ENCODE measurements at places on chromosomes 2 and 18.

GRCh38 chr2:68387408-68388350, 22.6 kb downstream of the PLEK start:
- DNase-seq: no peak

- DNase-seq: no peak
Observed at GRCh38 chr2:150462770-150463169, 24.7 kb downstream of the RND3 start.

GRCh38 chr18:50507120-50507590, 52.7 kb upstream of the MAPK4 start:
- DNase-seq: peak; percentile 56

DNA sequence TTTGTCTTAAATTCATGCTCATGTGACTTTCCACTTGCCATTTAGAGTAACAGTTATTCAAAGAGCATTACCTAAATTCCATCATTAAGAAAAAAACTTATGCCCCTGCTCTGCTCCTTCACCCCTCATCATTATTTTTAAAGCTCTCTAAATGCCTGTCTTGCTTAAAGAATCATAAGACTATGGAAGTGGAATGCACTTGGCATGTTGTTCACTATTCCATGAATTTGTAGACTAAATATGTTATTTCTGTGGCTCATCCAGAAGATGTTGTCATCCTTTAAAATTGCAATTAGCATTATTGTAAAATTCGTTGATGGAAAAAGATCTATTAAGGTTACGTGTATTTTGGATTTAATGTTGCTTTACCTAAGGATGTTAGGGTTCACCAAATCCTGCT, 61.8 kb downstream of the FMNL2 start:
- DNase-seq: no peak

DNA sequence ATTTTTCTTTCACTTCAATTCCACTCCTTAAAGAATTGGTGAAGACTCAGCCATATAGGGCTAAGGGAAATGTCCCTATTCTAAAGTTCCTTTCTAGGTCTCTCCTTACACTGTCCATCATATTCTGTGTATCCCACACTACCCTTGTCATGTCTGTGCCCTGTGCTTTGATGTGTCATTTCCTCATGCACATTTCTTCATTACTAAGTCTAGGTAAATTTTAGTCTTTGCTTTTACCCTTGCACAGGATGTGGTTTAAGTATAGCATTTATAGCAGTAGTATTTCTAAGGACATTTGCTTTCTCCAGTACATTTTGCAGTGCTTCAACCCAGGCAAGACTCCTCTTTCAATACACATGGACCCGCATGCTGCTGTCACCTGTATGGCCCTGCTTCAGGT, 221.5 kb upstream of the ACVR2A start:
- DNase-seq: no peak

GRCh38 chr18:51077217-51077616, 47.2 kb downstream of the SMAD4 start:
- DNase-seq: no peak

DNA sequence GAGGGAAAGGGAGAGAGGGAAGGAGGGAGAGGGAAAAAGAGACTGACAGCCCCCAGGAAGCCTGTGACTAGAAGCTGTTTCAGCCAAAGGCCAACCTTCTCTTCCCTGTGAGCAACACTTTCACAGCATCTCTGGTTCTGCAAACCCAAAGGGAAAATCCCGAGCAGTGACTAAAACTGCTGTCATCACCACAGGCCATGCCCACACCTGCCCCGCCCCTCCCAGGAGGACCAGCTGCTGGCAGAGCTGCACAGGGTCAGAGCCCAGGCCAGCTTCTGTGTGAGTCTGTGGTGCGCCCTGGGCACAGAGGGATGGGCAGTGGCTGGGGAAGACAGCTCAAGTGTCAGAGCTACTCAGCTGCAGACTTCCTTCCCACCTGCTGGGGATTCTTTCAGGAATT, 64.9 kb upstream of the OTOS start:
- DNase-seq: no peak

- DNase-seq: peak; percentile 79
Observed at GRCh38 chr2:8926356-8926755, 77.1 kb downstream of the MBOAT2 start.

GRCh38 chr2:168819829-168820489, 17.5 kb downstream of the NOSTRIN start:
- peak; percentile 31 for DNase-seq

GRCh38 chr2:137952586-137953129, 11.6 kb upstream of the HNMT start:
- DNase-seq: no peak

- no peak for DNase-seq
Observed at GRCh38 chr18:31241900-31242409, 76.0 kb upstream of the DSG1 start.

DNA sequence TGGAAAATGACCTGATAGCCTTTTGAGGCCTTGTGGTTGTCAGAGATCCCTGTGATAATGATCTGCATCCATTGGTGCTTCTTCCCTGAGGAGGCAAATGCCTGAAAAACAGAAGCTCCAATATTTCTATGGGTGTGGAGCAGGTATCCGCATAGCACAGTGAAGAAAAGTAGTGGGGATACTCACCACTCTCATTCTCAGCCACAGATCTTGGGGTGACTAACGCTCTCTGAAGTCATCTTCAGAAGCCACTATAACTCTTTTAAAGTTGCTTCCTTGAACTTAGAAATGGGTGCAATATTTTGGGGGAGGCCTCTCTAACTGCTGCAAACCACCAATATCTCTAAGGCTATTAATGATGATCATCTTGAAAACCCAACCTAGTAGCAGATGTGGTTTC, 46.2 kb downstream of the ARHGAP15 start:
- no peak for DNase-seq

GRCh38 chr18:33459612-33460011, 19.1 kb upstream of the CCDC178 start:
- no peak for DNase-seq

DNA sequence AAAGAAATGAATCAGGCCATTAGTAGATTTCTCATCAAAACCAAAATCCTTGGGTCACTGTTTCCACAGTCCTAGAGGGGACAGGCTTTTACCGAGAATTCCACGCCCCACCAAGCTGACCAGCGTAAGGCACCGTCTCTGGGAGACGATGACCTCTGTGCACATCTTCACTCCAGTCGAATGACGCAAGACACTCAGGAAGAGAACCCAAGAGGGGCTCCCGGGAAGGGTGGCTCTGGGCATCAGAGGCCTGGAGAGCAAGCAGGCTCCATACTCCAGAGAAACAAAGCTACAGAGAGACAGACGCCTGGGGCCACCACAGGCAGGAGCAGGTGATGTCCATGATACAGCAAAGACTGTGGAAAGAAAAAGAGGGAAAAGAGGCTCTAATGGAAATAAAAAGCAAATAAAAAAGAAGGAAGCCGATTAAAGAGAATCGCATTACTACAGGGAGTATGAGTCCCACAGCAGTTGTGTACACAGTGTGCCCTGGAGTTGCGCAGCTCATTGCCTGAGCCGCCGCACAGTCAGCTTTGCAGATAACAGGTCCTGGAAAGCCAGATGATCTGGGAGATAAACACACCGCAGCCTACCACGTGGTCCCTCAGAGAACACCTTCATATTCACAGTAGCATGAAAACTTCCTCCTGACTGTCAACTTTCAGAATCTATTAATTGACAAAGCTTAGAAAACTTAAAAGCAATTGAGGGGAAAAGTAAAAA, 572.7 kb upstream of the SALL3 start:
- DNase-seq: no peak

GRCh38 chr2:239775623-239776435, 249.3 kb downstream of the NDUFA10 start:
- DNase-seq: no peak

DNA sequence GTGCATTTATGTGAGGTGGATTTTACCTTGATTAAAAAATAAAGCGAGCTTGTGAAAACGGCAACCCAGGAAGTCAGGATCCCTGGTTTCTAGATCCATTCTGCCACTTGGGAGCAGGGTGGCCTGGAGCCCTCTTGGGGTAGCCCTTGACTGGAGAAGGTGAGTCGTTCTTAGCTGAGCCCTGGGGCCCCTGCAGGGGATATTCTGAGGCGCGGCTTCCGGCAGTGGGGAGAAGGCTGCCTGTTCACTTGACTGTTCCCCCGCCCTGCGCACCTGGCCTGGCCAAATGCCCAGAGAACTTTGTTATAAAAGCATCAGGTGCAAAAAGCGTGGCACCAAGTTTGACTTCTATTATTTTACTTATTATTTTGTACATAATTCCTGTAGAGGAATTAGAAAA, 221.9 kb downstream of the DYSF start:
- no peak for DNase-seq

GRCh38 chr2:159026170-159026569, 57.7 kb downstream of the TANC1 start:
- no peak for DNase-seq

- no peak for DNase-seq
Observed at GRCh38 chr2:53536583-53537361, 230.8 kb upstream of the CHAC2 start.

DNA sequence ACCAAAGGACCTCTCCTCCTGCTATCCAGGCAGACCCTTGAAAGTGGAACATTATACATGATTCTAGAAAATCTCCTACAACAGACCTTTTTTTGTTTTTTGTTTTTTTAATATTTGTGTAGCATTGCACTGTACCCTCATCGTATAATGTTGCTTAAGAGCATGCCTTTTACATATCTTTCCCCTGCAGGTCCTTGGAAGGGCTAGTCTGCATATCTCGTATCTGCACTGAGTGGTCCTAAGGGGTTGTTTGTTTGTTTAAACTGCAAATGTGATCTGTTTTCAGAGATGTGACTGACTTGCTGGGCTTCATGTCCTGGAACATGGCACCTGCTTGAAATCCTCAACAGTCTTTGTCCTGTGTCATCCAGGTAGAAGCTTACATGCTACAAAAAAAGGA, 204.1 kb downstream of the FAM210A start:
- no peak for DNase-seq

DNA sequence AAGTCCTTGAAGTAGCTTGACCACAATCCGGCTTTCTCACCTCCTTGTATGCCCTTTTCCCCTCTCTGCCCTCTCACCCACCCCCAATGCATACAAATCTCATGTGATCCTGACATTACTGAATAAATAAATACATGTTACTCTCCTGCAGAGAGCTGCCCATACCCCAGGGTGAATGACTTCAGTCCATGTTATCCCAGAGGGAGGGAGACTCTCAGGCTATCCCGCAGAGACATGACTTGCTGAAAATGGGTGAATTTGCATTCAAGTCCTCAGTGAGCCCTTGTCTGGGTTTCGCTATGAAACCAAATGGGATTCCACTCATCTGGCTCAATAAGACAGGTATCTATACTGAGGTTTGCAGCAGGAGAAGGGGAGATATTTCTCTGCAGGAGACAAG, 168.5 kb downstream of the FHOD3 start:
- no peak for DNase-seq

GRCh38 chr18:7579176-7579917, 12.2 kb downstream of the PTPRM start:
- no peak for DNase-seq

DNA sequence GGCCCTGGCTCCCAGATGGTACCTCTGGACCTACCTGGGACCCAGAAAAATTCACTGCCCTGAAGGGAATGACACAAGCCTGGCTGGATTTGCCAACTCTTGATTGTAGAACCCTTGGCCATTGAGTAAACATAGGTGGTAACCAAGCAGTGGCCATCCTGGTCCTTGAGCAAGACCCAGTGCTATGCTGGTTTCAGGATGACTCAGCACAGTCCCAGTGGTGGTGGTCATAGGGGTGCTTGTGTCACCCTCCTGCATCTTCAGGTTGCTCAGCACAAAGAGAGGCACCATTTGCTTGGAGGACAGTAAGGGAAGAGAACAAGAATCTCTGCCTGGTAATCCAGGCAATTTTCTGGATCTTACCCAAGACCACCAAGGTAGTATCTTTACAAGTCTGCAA, 52.9 kb downstream of the UPP2 start:
- no peak for DNase-seq

GRCh38 chr18:9594823-9595596, 19.3 kb downstream of the PPP4R1 start:
- DNase-seq: no peak

GRCh38 chr2:231278868-231279267, 80.4 kb downstream of the ARMC9 start:
- DNase-seq: no peak

GRCh38 chr2:152432206-152432653, 97.3 kb downstream of the FMNL2 start:
- no peak for DNase-seq

DNA sequence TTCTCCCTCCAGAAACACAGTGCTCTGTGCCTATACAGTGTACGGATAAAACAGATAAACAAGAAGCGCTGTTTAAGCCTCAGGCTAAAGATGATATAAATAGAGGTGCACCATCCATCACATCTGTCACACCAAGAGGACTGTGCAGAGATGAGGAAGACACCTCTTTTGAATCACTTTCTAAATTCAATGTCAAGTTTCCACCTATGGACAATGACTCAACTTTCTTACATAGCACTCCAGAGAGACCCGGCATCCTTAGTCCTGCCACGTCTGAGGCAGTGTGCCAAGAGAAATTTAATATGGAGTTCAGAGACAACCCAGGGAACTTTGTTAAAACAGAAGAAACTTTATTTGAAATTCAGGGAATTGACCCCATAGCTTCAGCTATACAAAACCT, 70.7 kb downstream of the TANK start:
- DNase-seq: no peak

DNA sequence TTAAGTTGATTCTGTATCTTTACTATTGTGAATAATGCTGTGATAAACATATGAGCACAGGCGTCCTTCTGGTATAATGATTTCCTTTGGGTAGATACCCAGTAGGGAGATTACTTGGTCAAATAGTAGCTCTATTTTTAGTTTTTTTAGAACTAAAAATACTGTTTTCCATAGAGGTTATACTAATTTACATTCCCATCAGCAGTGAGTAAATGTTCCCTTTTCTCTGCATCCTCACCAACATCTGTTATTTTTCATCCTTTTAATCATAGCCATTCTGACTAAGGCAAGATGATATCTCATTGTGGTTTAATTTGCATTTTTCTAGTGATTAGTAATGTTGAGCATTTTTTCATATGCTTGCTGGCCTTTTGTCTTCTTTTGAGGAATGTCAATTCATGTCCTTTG, 35.1 kb downstream of the PMS1 start:
- no peak for DNase-seq

GRCh38 chr2:144331674-144332355, 188.1 kb downstream of the ZEB2 start:
- DNase-seq: peak; percentile 75

- no peak for DNase-seq
Observed at GRCh38 chr2:25817630-25818029, 60.7 kb downstream of the ASXL2 start.

GRCh38 chr2:228866781-228867180, 404.3 kb downstream of the PID1 start:
- DNase-seq: no peak

- no peak for DNase-seq
Observed at GRCh38 chr2:143730155-143730952, 601.1 kb downstream of the ARHGAP15 start.
